ENCODE measurements at places on chromosomes 5 and 9. TPM values are rescaled to one million over a fixed set of nuclear protein-coding genes. Genes with fewer than 3 reads are reported as not detected.

GRCh38 chr9:114031948-114032840 is 45.9 kb downstream of the AMBP start:
- no peak for DNase-seq

GRCh38 chr9:74333384-74334032 is 163.6 kb upstream of the RORB start:
- DNase-seq = no peak

GRCh38 chr5:81425569-81425968 is 31.6 kb upstream of the ACOT12 start:
- no peak for DNase-seq

GRCh38 chr9:94941211-94941875 is 214.8 kb downstream of the AOPEP start:
- no peak for DNase-seq

Gene GIN1
- 19.3 TPM for total RNA-seq

Gene KIF20A
- total RNA-seq = 4.1 TPM

DNA sequence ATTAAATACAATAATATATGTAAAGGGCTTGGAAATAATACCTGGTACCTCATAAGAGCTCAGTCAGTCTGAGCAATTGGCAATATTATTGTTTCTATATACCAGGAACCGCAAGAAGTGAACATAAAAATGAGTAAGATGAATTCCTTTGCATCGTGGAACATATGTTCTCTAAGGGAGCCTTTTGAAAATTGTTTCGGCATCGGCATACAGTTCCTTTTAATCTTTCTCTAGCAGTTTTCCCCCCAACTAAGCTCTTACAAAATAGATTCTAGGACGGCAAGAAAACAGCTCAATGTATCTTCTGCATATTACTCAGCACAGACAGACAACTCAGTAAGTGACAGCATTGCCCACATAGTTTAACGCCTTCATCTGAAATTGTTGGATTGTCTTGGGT is 426.6 kb upstream of the WWC1 start:
- no peak for DNase-seq

DNA sequence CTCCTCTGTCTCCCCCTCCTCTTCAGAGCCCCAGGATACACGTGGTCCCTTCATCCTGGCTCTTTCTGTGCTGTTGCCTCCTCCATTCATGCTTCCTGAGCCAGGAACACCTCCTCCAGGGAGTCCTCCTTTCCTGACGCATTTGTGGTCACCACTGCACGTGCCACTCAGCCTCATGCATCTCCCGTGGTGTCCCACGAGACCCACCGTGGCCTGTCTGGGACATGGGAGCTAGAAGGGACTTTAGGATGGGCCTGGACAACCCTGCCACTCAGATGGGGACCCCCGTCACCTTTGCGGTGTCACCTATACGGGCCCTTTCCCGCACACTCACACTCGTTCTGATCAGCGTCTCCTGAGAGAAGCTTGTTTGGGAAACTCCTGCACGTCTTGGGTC is 6.7 kb downstream of the GLIPR2 start:
- no peak for DNase-seq

Gene LRRTM2
- 104 TPM for total RNA-seq

Gene CYLC2
- total RNA-seq = not detected

GRCh38 chr5:147371290-147371689 is 136.5 kb downstream of the STK32A start:
- DNase-seq = no peak

Gene PCAT7
- not detected for total RNA-seq

- no peak for DNase-seq
Observed at GRCh38 chr5:2914022-2914661, 162.7 kb upstream of the IRX2 start.

Gene INPP5E
- 11.5 TPM for total RNA-seq

Gene PDLIM4
- total RNA-seq = 3.1 TPM
